ENCODE measurements at places on chromosomes 11 and 22.

GRCh38 chr22:46274381-46274780 lies 6.6 kb downstream of the TTC38 start:
- no peak for DNase-seq

- no peak for DNase-seq
These were observed 66.2 kb downstream of the GRIK4 start for GRCh38 chr11:120577624-120578363.

DNA sequence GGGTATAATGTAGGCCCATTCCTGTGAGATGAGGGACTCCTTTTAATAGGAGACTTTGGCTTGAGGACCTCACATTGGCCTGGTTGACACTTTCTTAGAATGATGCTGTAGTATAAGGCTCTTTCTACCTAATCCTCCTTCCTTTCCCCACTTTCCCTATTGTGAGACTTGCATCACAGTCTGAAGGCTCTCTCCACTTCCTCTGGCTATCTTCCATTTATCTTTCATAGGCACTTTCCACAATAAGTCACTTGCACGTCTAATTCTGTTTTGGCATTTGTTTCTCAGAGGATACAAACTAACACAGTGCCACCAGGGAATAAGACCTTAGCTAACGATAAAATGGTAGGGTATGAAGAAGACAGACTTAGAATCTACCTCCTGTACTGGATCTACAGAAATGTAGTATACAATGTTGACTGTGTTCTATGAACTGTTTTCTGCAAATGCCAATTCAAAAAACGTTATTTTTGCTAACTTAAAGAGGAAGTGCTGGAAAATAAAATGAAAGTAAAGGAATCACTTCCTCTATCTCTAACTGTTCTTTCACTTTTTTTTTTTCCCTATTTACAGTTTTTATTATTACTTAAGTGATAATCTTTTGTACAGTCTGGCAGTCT lies 17.9 kb upstream of the PDE3B start:
- DNase-seq, result no peak

DNA sequence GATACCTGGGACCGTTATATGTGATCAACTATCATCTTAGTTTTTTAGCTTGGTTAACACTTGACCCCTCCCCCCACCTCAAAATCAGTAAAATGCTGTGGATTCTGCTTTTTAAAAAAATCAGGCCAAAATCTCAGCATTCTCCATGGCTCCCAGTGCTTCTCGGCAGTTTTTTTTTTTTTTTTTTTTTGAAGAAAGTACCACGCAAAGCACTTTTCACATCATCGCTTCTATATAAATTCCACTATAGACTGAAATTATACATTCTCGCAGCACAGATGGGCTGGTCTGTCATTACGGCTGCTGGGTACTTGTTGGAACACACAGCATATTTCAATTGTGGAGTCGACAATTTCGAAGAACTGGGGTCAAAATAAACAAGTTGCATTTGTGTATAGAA lies 67.7 kb upstream of the PPARA start:
- DNase-seq, result no peak

DNA sequence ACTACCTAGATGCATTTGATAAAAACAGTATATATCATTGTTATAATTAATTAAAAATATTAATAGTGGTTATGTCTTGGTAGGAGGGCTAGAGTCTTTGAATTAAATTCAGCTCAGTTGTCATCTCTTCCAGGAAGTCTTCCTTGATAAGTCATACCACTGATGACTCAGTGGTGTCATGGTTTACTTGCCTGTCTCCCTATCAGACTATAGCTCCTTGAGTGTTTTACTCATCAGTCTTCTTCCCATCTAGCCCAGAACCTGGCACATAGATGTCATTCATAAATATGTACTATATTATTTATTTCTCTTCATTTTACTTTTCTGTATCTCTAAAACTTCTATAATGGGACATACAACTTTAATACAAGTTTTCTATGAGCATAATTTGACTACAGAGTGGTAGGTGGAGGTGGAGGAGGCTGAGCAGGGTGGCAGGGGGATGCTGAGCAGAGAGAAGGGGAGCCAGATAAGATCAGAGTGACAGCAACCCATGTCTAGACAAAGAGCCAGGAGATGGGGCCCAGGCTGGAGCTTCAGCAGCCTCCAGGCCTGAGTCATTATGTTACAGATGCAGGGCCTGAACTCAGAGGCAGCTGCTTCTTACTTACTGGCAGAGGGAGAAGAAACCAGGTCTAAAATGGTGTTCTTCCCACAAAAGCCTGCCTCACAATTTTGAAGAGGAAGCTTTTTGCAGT lies 82.3 kb upstream of the PHOX2A start:
- DNase-seq, result no peak

GRCh38 chr11:59859673-59860072 lies 6.6 kb downstream of the TCN1 start:
- no peak for DNase-seq

DNA sequence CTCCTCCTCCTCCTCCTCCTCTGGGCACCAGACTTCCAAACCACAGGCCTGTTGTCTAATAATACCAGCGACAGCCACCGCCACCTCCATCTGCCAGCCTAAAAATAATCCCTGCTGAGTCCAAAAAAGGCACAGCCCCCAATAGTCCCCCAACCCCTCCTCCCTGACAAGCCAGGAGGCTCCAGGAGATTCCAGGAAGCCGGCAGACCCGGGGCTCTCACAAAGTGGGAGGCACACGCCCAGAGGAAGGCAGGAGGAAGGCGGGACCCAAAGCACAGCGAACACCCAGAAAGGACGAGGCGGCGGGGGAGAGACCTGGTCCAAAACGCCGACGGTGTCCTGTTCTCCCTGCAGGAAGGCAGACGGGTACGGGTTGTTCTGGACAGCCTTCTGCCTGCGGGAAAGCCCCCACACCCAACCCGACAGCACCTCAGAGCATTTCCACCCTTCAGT lies 5.9 kb downstream of the IGSF9B start:
- no peak for DNase-seq

GRCh38 chr22:45903355-45904135 lies 73.4 kb downstream of the WNT7B start:
- peak; percentile 77 for DNase-seq

DNA sequence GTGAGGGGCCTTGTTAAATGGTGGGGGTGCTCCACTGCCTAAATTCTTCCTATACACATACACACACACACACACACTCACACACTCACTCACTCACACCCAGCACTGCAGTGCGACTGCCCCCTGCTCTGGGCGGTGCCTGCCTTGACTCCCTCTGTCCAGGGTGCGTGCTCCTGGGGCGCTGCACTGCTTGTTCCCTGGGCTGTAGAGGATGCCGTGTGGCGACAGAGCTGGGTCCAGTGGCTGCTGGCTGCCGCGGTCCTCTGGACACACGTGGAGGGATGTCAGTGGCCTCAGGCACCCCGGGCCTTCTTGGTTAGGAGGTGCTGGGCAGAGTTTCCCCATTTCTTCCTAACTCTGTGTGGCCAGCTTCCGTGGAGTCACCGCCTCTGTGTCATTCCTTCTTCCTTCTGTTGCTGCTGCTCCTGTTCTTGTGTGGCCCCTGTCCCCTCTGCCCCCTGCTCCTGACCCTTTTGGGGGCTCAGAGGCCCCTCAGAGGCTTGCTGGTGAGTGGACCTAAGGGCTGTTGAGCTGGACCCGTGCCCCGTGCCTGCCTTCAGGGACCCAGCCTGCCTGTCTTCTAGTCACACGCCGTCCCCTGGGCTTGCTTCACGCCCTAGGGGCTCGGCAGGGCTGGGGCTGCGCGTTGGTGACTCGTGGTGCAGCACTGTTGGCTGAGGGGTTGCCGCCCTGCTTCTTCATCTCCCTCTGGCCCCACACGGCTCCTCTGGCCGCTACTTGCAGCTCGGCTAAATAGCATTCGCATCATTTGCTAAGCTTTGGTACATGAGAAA lies 147.0 kb downstream of the TBC1D22A start:
- DNase-seq, result no peak

DNA sequence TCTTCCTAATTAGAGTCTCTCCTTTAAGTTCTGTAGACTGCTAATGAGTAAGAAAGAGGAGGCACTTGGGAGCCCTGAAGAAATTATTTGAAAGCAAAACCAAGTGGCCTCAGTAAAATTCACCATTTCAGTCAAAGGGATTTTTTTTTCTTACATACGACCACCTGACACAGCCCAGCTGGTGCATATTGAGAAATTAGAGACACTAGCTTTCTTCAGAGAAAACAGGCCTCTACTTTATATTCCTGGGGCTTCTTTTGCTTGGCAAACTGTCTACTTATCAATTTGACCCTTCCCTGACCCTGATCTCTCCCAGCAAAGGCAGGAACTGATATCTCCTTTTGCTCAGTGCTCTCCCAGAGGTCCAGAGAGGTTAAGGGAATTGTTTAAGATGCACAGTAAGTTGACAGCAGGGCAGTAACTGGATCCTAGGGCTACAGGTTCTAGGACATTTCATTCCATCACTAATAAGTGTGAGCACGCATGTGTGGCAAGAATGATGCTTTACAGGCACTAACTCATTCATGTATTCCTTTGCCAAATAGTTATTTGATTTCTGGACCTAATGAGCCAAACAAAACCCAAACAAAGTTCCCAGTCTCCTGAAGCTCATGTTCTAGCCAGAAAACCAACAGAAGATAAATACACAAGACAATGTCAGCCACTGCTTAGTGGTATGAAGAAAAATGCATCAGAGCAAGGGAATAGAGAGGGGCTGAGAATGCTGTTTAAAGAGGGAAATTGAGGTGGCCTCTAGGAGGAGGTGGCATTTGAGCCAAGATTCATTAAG lies 467.6 kb downstream of the SOX6 start:
- DNase-seq, result no peak

GRCh38 chr11:67310246-67311050 lies 7.1 kb downstream of the SSH3 start:
- no peak for DNase-seq

DNA sequence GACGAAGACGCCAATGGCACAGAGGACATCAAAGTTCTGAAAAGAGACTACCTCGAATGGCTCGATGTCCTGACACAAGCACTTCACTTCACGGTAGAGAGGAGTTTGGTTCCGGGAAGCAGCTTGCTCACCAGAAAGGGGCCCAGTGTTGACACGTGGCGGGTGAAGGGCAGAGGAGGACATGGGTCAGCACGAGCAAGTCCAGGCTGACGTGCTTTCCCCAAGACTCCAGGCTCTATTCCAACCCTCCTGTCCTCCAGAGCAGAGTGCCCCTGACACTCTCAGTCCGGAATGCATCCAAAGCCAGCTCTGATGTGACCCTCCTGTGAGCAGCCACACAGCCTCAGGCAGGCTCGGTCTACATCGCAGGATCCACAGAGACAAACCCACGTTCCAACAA lies 77.5 kb upstream of the BID start:
- no peak for DNase-seq

DNA sequence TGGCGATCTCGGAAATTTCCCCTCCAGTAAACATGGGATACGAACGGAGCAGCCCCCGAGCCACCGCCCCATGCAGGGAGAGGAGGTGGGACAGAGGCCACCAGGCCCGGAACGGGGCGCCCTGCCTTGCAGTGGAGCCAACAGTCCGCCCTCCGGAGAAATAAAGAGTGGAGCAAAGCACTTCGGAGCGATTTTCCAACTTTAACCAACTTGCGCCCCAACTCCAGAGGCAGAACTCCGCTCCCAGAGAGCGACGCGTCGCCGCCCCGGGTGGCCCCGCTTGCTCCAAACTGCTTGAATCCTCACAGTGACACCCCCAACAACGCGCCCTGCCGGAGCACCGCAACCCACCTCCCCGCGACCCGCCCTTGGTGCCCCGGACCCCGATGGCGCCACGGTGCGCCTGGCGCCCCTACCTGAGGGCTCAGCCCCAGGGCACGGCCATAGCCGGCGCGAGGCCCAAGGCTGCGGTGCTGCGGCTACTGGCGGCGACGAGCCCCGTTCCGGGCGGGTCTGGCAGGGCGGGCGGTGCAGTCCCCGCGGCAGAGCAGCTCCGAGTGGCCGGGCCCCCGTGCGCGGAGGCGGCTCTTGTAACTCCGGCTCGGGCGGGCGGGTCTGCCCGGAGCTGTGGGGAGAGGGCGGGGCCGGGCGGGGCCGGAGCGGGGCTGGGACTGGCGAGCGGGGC lies at the start of gene AHNAK:
AHNAK (minus strand) TSS at position 563 of the 685 bp plus-strand sequence. CDS start 10,708 bp downstream, outside the sequence.
- DNase-seq, result peak; percentile 90

DNA sequence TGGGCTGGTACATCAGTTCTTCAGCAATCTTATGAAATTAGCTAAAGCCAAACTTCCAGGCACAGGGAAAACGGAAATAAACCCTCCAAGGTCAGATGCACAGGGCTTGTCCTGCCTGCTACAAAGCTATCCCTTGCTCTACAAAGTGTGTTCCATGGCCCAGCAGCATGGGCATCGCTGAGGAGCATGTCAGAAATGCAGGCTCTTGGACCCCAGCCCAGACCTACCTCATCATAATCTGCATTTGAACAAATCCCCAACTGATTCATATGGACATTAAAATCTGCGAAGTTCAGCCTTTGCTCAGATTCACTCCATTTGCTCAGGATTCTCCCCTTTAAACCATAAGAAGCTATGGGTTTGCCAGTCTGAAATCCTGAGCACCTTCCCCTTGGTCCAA lies 129.7 kb upstream of the CSNK2A3 start:
- no peak for DNase-seq

- no peak for DNase-seq
These were observed 211.8 kb downstream of the TENM4 start for GRCh38 chr11:79229047-79229446.

DNA sequence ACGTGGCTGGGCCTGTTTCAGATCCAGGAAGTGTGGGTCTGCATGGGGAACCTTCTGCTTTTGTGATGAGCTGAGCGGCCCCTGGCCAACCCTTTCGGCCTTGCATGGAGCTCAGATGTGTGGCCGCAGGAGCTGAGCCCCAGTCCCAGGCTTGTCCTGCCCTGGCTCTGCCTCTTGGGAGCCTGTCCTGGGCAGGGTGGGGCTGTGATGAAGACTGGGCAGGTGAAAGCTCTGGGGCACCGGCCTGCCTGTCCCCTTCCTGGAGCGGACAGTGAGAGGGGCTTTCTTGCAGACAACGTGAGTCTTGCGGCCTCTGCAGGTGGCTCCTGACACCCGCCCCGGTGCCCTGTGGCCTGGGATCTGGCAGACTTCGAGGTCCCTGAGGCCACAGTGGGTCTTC lies 1296.6 kb downstream of the BRD1 start:
- no peak for DNase-seq

DNA sequence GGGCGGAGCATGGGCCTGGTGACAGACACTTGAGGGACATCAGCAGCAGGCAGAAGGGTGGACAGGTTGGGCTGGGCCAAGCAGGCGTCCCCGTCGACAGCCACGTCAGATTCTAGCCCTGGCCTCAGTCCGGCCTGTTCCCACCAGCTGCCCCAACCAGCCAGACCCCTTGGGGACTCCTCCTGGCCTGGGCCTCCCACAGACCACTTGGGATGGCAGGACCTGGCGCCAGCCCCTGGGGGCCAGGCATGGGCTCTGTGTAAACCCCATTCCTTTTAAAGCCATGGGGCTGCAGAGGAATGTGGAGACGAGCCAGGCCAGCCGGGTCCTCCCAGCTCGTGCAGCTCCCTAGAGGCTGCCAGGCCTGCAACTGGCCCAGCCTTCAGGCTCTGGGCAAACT lies 4.7 kb upstream of the SUSD2 start:
- DNase-seq, result no peak

- no peak for DNase-seq
These were observed at the start of gene FAM83F for GRCh38 chr22:39994566-39995392. FAM83F (plus strand) TSS chr22:39994954; CDS start chr22:39995043, 89 bp downstream.
